HEK293T (cell line): ENCODE measurements at places on chromosomes 12 and 14.

GRCh38 chr12:107541001-107541705 is 144.4 kb upstream of the PWP1 start:
- DNase-seq: no peak

DNA sequence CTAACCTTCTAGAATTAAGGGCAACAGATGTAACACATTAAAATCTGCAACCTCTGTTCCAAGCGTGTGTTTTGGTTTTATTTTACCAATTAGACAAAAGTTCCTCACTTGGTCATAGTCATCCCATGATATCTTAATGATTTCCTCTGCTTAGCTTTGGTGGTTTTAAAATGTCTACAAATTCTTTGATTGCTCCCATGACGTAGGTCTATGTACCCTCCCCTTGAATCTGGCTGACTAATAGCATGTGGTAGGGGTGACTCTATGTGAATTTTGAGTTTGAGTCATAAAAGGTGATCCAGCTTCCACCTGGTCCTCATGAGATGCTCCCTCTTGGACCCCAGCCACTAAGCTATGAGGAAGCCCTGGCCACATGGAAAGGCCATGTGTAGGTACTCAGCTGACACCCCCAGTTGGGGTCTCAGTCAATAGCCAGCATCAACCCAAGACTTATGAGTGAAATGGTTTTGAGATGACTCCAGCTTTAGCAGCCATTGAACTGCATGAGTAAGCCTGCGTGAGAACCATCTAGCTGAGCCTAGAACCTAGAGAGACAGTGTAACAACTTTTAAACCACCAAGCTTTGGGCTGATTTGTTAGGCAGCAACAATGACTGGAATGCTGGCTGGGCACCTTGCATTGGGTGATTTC is 247.1 kb downstream of the MSRB3 start:
- DNase-seq: no peak

DNA sequence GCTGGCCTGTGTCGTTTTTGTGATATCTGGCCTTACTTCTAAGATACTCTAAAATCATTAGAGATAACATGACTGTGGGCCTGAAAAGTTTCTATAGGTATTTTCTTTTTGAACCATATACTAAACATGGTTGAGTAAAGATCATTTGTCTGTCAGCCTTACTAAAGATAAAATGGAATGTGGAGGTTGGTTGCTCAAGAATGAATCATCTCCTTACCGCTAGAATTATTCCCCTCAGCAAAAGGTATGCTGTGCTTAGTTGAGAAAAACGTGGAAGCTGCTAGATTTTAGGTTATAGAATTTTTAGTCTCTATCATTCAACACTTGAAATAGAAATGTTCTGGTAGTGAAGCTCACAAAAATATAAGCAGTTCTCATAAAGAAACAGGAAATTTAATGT is 407.3 kb downstream of the AEBP2 start:
- DNase-seq: no peak

DNA sequence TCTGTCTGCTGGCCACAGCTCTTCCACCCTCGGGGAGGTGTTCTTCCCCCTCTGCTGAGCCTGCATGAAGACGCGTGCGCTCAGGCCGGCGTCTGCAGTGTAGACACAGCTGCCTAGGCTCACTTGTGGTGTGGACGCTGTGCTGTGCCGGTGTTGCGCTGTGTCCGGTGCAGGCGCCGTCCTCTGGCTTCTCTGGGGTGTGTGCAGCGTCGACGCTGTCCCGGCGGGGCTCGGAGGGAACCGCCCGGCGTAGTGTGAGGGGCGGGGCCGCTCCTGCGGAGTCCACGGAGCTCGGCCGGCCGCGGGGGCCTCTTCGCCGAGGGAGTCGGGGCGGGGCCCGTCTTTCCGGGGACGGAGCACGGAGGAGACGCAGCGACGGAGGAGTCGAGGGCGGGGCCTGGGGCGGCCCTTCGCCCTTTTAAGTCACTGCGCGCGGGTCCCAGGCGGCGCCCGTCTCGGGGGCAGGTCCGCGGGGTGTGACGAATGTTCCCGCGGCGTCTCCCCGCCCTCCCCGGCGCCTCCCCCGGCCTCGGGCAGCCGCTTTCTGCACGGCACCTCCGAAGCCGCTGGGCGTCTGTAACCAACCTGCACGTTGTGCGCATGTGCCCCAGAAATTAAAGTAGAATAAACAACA is 45.2 kb downstream of the NOC4L start:
- peak; percentile 92 for DNase-seq

- DNase-seq: no peak
These were observed 7.1 kb upstream of the OAS2 start for GRCh38 chr12:112971248-112971647.

GRCh38 chr12:108995370-108995992 is 25.4 kb downstream of the SVOP start:
- DNase-seq: no peak

GRCh38 chr12:94225947-94226630 is 77.7 kb downstream of the PLXNC1 start:
- DNase-seq: no peak

GRCh38 chr12:966724-967123 is 17.2 kb upstream of the RAD52 start:
- DNase-seq: no peak

GRCh38 chr14:69693801-69694729 is 72.9 kb upstream of the SRSF5 start:
- DNase-seq: no peak

DNA sequence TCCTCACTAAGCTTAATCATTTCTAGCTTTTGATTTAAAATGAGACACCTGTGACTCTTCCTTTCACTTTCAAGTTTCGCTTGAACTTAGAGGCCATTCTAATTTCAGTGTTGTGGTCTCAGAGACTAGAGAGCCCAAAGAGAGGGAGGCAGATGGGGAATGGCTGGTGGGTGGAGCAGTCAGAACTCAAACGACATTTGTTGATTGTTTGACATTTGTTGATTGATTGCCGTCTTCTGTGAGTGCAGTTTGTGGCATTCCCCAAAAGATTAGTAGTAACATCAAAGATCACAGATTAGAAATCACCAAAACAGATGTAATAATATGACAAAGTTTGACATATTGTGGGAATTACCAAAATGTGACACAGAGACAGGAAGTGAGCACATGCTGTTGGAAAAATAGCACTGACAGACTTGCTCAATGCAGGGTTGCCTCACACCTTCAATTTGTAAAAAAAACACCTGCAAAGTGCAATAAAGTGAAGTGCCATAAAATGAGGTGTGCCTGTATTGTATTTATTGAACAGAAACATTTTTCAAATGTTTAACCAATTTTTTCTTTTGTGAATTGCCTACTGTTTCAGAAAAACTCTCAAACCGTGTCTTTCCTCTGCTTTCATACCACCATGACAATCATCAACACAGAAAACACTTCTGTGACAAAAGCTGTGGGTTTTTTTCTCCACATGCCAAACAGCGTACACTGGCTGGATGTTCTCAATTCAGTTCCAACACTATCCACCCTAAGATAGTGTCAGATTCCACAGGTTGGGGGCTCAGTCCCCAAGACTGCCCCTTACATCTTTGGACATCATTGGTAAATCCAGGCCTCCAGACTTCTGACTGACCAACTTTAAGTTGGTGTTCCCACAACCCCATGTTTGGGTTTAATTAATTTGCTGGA is 376.3 kb upstream of the RGS6 start:
- no peak for DNase-seq

DNA sequence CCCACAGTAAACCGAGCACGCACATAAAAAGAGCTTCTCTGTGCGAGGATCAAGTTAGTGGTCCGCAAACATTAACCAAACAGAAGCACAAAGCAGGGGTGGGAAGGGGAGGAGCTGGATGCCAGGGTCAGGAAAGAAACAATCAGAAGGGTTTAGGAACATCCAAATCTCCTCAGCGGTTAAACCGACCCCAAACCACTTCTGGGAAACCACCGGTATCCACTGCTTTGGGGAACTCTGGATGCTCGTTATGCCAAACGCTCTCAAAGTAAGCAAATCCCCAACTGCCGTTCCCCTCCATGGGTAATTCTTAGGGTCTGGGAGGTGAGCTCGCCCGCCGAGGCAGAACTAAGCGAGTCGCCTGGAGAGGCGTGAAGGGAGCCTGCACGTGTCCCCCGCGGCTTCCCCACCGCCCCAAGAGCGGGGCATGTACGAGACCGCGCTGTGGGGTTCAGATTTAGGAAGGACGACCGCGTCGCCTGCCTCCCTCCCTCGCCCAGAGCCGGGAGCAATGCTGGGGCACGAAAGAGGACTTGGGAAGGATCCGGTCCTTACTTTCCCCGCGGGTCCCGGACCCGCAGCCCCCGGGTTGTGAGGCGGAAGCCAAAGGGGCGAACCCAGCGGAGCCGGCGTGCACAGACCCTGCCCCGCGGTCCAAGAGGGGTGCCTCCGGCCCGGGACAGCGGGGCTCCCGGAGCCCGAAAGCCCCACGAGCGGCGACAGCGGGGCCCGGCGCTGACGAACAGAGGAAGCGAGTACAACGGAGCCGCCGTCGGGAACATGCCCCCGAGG is 711 bp downstream of the SBNO1 start:
- peak; percentile 42 for DNase-seq

DNA sequence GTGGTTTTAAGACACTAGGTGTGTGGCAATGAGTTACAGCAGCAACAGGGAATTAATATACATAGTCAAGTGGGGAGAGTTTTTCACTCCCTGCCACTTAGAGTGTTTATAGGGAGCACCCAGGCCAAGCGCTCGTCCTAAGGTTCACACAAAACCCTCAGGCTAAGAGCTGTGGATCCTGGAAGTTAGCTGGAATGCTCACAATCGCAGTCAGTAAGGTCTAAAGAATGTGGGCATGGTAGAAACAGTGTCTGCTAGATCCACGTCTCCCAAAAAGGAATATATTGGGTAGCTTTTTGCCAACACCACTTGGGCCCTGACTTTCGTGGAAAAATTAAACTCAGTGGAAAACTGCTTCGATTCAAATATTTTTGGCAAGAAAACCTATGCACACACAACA is 36.6 kb downstream of the STAB2 start:
- no peak for DNase-seq

- DNase-seq: no peak
These were observed 29.4 kb upstream of the ESRRB start for GRCh38 chr14:76346391-76347160.

DNA sequence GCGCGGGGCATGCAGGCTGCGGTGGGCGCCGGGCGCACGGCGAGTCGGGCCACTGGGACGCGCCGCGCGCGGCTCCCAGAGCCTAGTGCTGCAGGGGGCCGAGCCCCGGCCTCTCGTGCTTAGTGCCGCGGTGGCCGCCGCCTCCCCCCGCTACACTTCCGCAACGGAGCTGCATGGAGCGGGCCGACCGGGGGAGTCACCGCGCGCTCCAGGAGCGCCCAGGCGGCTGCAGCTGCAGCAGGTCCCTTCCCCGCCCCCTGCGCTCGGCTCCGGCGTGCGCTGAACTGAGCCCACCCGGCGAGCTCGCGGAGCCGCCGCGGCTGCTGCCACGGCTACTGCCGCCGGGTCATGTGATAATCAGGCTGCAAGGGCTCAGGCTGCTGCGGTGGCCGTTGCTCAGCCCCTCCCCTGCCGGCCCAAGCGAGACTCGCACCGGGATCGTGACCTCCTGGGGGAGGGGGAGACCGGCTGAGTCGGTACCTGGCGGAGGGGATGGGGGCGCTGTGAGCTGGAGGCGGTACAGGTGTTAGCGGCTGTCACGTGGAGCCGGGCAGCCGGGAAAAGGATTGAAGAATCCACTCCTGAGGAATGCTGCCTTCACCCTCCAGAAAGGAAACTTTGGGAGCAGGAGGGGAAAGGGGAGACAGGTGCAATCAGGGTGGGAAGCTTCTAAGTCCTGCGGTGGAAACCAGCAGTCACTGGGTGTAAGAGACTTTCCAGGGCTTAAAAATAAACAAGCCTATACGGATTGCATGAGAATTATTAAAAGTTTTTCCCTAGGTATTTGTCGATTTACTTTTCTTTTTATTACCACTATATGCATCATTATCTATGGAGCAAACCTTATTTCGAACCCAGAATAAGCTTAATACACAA is at the start of gene PPM1H:
Gene PPM1H (minus strand): TSS at position 352 of the 876 bp plus-strand sequence. CDS start 414 bp downstream, outside the sequence.
- DNase-seq: peak; percentile 78

DNA sequence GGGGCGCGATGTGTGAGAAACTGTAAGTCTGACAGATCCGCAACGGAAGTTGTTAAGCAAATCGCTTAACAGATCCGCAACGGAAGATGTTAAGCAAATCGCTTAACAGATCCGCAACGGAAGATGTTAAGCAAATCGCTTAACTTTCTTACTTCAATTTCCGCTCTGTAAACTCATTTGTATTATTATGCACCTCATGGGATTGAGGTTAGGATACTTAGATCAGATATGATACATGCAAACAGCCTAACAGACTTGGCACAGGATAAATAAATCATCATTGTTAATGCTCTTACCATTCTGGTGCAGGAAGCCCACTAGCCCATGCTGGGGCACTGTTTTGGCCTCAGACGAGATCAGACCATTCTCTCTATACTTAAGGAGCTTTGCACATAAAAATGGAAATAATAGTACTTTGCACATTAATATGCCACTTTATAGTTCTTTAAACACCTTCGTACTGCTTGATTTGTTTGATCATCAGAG is 399 bp downstream of the NCAPD2 start:
- peak; percentile 12 for DNase-seq

DNA sequence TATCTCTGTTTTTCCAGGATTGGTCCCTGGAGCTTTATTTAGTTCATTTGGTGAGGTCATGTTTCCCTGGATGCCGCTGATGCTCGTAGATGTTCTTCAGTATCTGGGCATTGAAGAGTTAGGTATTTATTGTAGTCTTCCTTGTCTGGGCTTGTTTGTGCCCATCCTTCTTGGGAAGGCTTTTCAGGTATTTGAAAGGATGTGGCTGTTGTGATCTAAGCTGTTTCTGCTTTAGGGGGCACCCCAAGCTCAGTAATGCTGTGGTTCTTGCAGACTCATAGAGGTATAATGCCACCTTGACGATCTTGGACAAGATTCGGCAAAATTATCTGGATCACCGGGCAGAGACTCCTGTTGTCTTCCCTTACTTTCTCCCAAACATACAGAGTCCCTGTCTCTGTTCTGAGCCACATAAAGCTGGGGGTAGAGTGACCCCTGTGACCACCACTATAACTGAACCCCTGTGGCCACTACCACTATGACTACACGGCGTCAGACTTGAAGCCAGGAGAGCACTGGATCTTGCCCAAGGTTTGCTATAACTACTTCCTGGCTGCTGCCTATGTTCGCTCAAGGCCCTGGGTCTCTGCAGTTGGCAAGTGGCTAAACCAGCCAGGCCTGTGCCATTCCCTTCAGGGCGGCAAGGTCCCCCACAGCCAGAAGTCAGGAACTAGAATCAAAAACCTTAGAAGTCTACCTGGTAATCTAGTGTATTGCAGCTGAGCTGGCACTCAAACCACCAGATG is 40.9 kb downstream of the FGD4 start:
- no peak for DNase-seq

- DNase-seq: no peak
These were observed 23.2 kb downstream of the PEX5 start for GRCh38 chr12:7212678-7213077.

GRCh38 chr12:29552324-29552927 is 54.9 kb upstream of the OVCH1 start:
- peak; percentile 69 for DNase-seq
